ENCODE measurements at places on chromosomes 16 and 17. TPM values are rescaled to one million over a fixed set of nuclear protein-coding genes. Genes with fewer than 3 reads are reported as not detected.

The DOC2A gene
- total RNA-seq: 1.9 TPM

The C17orf113 gene
- 3.8 TPM for total RNA-seq

The OTOA gene
- total RNA-seq: 0.13 TPM

The ZNF469 gene
- total RNA-seq: 1.6 TPM

The C16orf54 gene
- 4.9 TPM for total RNA-seq

The CD300LG gene
- 1.2 TPM for total RNA-seq

The TMEM132E gene
- total RNA-seq: 1.1 TPM

The CSF3 gene
- total RNA-seq: not detected

The OSGIN1 gene
- total RNA-seq: 6.3 TPM

The SPIRE2 gene
- 6.5 TPM for total RNA-seq

The CLEC19A gene
- not detected for total RNA-seq

The ACSM2A gene
- total RNA-seq: 59.3 TPM

The UMOD gene
- 65.7 TPM for total RNA-seq

The ZNF267 gene
- total RNA-seq: 18.3 TPM

The KRTAP2-2 gene
- total RNA-seq: not detected

The CNTD1 gene
- total RNA-seq: 0.60 TPM

The CHMP6 gene
- 28.0 TPM for total RNA-seq

The IGSF6 gene
- total RNA-seq: 8.1 TPM

The TBC1D3L gene
- 15.9 TPM for total RNA-seq

The FOXL1 gene
- 2.0 TPM for total RNA-seq

The PABPN1L gene
- not detected for total RNA-seq

The KLHL10 gene
- total RNA-seq: 0.28 TPM

The LGALS9 gene
- total RNA-seq: 50.8 TPM

The CDRT15 gene
- total RNA-seq: not detected

The CNTNAP1 gene
- 9.1 TPM for total RNA-seq

The HS3ST3B1 gene
- total RNA-seq: 5.3 TPM

The CD300E gene
- total RNA-seq: 2.5 TPM

The KCNJ12 gene
- total RNA-seq: 3.1 TPM

The MAP2K6 gene
- total RNA-seq: 8.6 TPM

The HOXB4 gene
- total RNA-seq: 22.6 TPM

The TMEM88 gene
- total RNA-seq: 17.6 TPM

The CCL1 gene
- total RNA-seq: not detected

The LCAT gene
- 27.4 TPM for total RNA-seq

The SLX4 gene
- 4.8 TPM for total RNA-seq

The METRNL gene
- 61.5 TPM for total RNA-seq

The GRAP gene
- total RNA-seq: 8.4 TPM

The SLC6A2 gene
- 0.09 TPM for total RNA-seq

The TNFRSF13B gene
- 1.4 TPM for total RNA-seq

The GNGT2 gene
- total RNA-seq: 4.7 TPM

The KIAA0753 gene
- total RNA-seq: 21.8 TPM

The MYL11 gene
- total RNA-seq: not detected

All from kidney (tissue), 22 donors.